CD4-positive, alpha-beta memory T cell (primary cell): ENCODE measurements at places on chromosomes 6 and 20. TPM values are rescaled to one million over a fixed set of nuclear protein-coding genes. Genes with fewer than 3 reads are reported as not detected.

DNA sequence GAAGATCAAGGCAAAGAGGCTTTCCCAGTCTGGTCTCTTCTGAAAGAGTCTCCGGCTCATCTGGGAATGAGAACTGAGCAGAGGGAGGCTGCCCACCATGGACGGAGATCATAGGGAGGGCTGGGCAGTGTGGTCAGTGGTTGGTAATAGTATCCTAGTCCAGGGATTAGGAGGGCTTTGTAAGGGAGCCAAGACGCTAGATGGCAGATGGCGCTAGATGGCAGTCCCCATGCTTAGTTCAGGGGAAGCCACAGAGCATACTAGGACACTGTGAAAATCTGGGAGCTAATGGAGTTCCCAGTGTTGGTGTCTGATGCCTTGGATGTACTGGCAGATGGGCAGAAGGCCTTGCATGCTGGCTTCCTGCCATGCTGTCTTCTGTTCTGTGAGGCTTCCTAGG is 21.7 kb upstream of the DAAM2 start:
- H3K4me3 ChIP-seq, result no peak overlapping the region
- H3K4me1 ChIP-seq, result no peaks in the 10 kb centered on the region

DNA sequence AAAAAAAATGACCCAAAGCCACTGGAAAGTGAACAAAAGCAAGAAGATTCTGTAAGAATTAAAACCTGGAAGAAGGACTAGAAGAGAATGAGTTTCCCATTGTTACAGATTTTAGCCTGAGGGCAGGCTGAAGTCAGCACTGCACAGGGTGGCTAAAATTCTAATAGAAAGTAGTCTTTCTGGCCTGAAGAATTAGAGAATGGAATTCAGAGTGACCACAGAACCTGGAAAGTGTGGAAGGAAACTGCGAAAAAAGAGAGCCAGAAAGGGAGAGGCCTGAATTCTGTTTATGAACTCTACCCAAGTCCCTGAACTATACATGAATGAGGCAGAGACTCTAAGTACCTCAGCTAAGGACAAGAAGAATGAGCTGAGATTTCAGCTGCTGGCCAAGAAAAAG is 38.9 kb upstream of the FILIP1 start:
- no peaks in the 10 kb centered on the region for H3K36me3 ChIP-seq
- no peak overlapping the region for H3K4me3 ChIP-seq
- no peak overlapping the region for H3K27ac ChIP-seq
- H3K27me3 ChIP-seq, result no peaks in the 10 kb centered on the region

GRCh38 chr6:51049983-51050877 is 231.6 kb downstream of the TFAP2B start:
- no peaks in the 10 kb centered on the region for H3K36me3 ChIP-seq
- no peak for DNase-seq
- H3K27ac ChIP-seq, result no peak overlapping the region
- no peaks in the 10 kb centered on the region for H3K27me3 ChIP-seq

DNA sequence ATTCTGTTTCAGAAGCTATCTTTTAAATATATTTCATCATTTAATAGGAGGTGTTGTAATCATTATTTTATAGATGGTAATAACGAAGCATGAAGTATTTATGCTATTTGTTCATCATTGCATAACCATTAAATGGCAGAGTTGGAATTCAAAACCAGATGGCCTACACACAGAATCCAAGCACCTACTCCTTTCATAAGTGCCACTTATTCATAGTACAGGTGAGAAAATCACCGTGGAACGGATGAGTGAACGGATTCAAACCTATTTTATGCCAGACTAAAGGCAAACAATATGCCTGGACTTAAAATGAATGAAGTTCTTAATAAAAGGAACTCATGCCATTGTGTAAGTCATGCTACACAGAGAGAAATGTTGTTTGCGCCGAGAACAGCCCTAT is 397.9 kb upstream of the ADGRB3 start:
- no peak overlapping the region for H3K4me3 ChIP-seq
- DNase-seq, result no peak
- no peaks in the 10 kb centered on the region for H3K36me3 ChIP-seq
- no peaks in the 10 kb centered on the region for H3K4me1 ChIP-seq

- no peak for DNase-seq
- H3K27ac ChIP-seq, result no peak overlapping the region
- no peaks in the 10 kb centered on the region for H3K27me3 ChIP-seq
- H3K36me3 ChIP-seq, result no peaks in the 10 kb centered on the region
- H3K4me1 ChIP-seq, result peaks cover 64% of the 10 kb centered on the region
Observed at GRCh38 chr20:43925215-43925614, 10.6 kb downstream of the TOX2 start.

- no peak overlapping the region for H3K27ac ChIP-seq
- H3K27me3 ChIP-seq, result no peaks in the 10 kb centered on the region
- H3K4me3 ChIP-seq, result no peak overlapping the region
- DNase-seq, result no peak
Observed at GRCh38 chr20:37871751-37872150, 31.2 kb upstream of the VSTM2L start.

The F13A1 gene
- total RNA-seq, result 0.33 TPM
